ENCODE measurements at places on chromosomes 1 and 21.

DNA sequence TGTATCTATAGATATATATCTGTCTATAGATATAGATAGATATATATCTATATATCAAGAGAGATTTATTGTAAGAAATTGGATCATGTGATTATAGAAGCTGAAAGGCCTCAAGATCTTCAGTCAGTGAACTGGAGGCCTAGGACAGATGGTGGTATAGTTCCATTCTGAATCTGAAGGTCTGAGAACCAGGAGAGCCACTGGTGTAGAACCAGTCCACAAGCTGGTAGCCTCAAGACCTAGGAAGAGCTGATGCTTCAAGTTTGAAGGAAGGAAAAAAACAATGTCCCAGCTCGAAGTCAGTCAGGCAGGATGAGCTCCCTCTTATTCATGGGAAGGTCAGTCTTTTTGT is 213.2 kb upstream of the JUN start:
- no peaks in the 10 kb centered on the region for H3K27me3 ChIP-seq
- no peak overlapping the region for H3K4me3 ChIP-seq
- DNase-seq: no peak
- H3K27ac ChIP-seq: no peak overlapping the region
- H3K4me1 ChIP-seq: no peaks in the 10 kb centered on the region

DNA sequence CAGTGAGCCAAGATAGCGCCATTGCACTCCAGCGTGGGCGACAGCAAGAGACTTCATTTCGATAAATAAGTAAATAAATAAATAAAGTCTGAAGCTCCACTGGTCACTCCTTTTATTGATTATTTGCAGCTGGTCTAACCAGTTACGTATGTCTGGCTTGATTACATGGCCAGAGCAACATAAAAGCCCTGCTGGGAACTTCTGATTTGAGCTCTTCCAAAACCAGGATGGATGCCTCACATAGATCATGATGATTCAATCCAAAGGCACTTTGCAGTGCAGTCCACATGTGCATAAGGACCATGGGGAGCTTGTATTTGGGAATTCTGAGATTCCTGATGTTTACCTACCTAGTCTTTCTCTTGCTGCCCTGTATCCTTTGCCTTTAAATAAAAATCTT is 24.0 kb downstream of the NSUN4 start:
- H3K4me1 ChIP-seq: no peaks in the 10 kb centered on the region
- H3K27ac ChIP-seq: no peak overlapping the region
- no peak for DNase-seq
- peaks cover 16% of the 10 kb centered on the region for H3K36me3 ChIP-seq
- no peaks in the 10 kb centered on the region for H3K27me3 ChIP-seq

DNA sequence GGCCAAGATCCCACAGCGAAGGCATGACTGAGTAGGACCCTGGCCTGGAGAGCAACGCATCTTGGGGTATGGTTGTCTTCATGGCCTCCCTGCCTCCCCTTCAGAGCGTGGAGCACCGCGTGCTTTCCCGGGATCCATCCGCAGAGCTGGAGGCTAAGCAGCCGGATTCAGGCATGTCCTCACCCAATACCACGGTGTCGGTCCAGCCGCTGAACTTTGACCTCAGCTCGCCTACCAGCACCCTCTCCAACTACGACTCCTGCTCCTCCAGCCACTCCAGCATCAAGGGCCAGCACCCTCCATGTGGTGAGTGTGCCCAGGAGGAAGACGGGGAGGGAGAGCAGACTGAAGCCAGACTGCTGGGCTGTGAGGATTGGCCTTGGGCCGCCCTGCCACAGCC is 19.8 kb downstream of the ESPN start:
- no peak overlapping the region for H3K27ac ChIP-seq
- peaks cover 19% of the 10 kb centered on the region for H3K27me3 ChIP-seq
- H3K4me1 ChIP-seq: peaks cover 11% of the 10 kb centered on the region
- no peaks in the 10 kb centered on the region for H3K36me3 ChIP-seq

DNA sequence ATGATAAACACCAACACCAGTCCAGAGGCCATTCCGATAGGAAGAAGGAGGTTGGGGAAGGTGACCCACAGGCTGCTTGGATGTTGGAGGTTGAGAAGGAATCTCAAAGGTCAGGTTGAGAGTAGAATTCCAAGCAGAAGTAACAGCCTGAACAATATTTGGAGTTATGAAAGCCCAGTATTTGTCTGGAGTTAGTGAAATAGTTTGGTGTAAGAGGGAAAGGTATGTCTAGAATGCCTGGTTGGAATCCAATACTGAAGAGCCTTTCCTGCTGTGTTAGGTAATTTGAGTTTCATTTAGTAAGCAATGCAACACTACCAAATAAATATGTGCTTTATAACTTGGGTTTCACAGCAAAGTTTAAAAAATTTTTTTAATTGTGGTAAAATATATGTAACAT is 70.5 kb upstream of the MCOLN3 start:
- no peaks in the 10 kb centered on the region for H3K4me1 ChIP-seq
- DNase-seq: no peak
- H3K36me3 ChIP-seq: no peaks in the 10 kb centered on the region
- no peak overlapping the region for H3K4me3 ChIP-seq
- H3K27me3 ChIP-seq: no peaks in the 10 kb centered on the region
- no peak overlapping the region for H3K27ac ChIP-seq

GRCh38 chr1:201346337-201346939 is 31.0 kb downstream of the TNNT2 start:
- no peak overlapping the region for H3K27ac ChIP-seq
- H3K4me1 ChIP-seq: no peaks in the 10 kb centered on the region
- no peak overlapping the region for H3K4me3 ChIP-seq
- no peaks in the 10 kb centered on the region for H3K36me3 ChIP-seq
- no peak for DNase-seq

DNA sequence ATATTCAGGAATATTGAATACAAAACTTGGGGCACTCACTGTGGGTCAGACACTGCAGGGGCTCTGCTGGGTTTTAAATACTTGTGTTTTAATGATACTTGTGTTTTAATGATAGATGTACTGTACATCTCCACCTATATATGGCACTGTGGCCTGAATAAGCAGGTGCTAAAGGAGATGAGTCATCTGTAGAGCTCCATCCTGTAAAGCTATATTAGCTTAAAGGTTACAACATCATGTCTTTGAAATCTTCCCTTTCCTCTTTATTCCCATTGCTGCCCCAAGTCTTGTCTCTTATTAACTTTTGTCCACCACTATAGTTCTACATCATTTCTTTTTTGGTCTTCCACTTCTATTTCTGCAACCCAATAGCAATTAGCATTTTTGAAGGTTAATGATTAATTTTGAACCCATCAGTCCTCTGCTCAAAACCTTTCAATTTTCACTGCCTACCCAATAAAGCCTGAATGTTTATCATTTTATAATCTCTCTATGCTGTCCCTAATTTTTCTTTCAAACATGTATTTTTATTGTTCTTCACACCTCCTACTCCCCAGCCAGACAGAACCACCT is 113.3 kb upstream of the PTGFR start:
- no peak overlapping the region for H3K27ac ChIP-seq
- H3K36me3 ChIP-seq: no peaks in the 10 kb centered on the region
- H3K4me1 ChIP-seq: no peaks in the 10 kb centered on the region
- H3K4me3 ChIP-seq: no peak overlapping the region
- no peaks in the 10 kb centered on the region for H3K27me3 ChIP-seq

- no peaks in the 10 kb centered on the region for H3K27me3 ChIP-seq
- no peaks in the 10 kb centered on the region for H3K36me3 ChIP-seq
- H3K27ac ChIP-seq: no peak overlapping the region
- H3K4me3 ChIP-seq: no peak overlapping the region
- H3K4me1 ChIP-seq: no peaks in the 10 kb centered on the region
- no peak for DNase-seq
Observed at GRCh38 chr1:220516014-220516721, 11.8 kb upstream of the MARK1 start.

DNA sequence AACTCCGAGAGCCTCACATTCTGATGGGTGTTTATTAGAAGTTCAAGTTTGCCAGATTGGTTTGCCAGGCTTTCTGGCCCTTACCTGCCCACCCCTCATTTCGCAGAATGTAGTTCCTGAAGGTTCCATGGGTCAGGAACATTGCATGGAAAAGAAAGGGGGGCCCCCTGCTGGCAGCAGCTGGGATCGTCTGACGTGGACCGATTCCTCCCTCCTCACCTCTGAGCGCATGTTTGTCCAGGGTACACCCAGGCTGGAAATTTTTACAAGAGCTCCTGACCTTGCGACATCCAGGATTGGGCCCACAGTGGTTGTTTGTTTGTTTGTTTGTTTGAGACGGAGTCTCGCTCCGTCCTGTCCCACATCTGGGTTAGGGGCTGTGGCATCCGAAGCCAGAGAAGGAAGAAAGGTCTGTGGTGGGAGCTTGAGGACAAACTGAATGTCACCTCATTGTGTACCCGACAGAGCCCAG is 126.0 kb upstream of the TMEM51 start:
- H3K4me1 ChIP-seq: no peaks in the 10 kb centered on the region
- no peak overlapping the region for H3K27ac ChIP-seq
- H3K36me3 ChIP-seq: no peaks in the 10 kb centered on the region

DNA sequence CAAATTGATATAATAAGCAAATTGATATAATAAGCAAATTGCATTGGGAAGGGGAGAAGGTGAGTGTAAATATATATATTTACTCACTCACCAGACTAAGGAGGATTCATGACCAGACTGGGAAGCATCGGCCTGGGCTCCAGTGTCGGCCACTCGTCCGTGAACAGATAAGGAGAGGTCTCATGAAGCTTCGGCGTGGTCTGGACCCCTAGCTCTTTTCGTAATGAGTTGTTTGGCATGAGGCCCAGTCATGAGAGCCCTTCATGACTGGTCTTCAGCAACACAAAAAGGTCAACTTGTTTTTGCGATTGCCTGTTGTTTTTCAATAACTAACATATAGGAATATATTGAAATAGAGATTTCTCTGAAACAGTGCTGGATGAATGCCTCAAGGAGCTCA is 222.9 kb upstream of the KCNK2 start:
- H3K4me1 ChIP-seq: no peaks in the 10 kb centered on the region
- no peak overlapping the region for H3K4me3 ChIP-seq
- H3K27ac ChIP-seq: no peak overlapping the region
- no peaks in the 10 kb centered on the region for H3K36me3 ChIP-seq

DNA sequence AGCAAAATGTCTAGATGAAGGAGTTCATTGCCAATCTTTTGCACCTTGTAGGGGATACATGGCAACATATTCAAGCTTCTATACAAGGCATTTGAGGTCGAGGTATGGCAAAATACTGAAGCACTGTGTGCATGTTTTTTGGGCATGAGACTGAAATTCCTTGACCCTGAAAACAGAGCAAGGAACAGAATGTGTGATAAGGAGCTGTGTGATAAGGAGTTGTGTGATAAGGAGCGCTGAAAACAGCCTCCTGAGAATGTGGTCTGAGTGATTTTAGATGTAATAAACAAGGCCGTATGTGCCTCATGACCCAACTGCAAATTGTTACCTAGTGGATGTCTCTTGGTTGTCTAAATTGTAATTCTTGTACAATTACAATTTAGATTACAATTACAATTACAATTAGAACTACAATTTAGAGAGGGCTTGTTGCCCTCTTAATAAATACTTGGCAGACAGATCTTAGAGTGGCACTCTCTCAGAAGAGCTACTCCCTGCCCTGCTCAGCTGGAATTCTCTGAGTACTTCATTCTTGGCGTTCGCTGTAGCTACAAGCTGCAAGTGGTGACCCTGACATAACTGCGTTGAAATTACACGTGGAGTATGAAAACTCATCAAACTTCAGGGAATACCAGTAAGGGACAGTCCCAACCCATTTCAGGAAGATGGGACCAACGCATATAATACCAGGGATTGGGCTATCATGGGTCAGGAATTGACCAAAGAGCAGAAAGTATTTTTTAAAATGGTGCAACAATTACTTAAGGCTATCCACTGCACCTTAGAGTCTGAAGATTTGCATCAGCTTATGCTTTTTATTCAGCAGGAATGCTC is 20.0 kb upstream of the ITLN1 start:
- no peak overlapping the region for H3K27ac ChIP-seq
- no peaks in the 10 kb centered on the region for H3K4me1 ChIP-seq
- no peak for DNase-seq

GRCh38 chr1:52191395-52191965 is 49.6 kb downstream of the ZFYVE9 start:
- no peaks in the 10 kb centered on the region for H3K36me3 ChIP-seq
- H3K4me3 ChIP-seq: no peak overlapping the region
- no peak for DNase-seq

DNA sequence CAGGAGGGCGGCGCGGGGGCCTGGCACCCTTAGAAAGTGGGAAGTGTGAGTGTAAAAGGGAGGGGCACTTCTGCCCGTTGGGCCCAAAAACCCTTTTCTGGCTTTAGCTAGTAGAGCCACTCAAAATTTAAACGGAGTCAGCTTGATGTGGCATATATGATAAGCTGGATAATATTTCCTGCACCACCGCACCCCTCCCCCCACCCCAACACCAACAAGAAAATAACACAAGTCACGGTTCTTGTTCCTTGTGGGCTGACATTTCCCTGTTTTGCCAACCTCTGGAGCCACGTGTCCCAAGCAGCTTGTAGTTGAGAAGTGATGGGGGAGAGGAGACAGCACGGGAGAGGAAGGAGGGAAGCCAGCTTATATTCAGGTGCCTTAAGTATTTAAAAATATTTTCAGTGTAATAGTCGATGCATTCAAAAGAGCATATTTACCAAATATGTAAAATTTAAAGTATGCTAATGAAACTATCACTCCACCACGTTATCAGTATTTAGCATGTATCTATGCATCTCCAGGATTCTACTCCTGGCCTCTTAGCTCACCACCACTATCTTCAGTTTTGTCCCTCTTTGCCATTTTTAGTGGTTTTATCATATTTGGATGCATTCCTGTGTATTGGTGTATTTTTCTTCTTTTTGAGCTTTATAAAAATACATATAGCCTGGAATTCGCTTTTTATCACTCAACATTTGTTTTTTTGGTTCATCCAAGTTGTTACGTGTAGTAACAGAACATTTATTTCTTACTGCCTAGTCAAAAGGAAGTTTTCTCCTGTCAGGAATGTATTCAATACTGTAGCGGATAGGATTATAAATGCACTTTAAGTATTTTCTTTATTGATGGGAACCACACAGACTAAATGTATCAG is 773 bp upstream of the DDX59 start:
- H3K27ac ChIP-seq: peak overlapping the region; percentile 93
- H3K4me3 ChIP-seq: peak overlapping the region; percentile 95
- no peaks in the 10 kb centered on the region for H3K27me3 ChIP-seq
- no peaks in the 10 kb centered on the region for H3K36me3 ChIP-seq
- no peak for DNase-seq

- H3K27me3 ChIP-seq: no peaks in the 10 kb centered on the region
- H3K27ac ChIP-seq: no peak overlapping the region
- no peak for DNase-seq
- H3K36me3 ChIP-seq: no peaks in the 10 kb centered on the region
- H3K4me3 ChIP-seq: no peak overlapping the region
Observed at GRCh38 chr1:48967318-48967717, 190.6 kb upstream of the BEND5 start.

GRCh38 chr1:188128761-188129160 is 1300.0 kb downstream of the PLA2G4A start:
- no peak overlapping the region for H3K27ac ChIP-seq
- no peaks in the 10 kb centered on the region for H3K4me1 ChIP-seq
- no peak overlapping the region for H3K4me3 ChIP-seq
- H3K36me3 ChIP-seq: no peaks in the 10 kb centered on the region
- H3K27me3 ChIP-seq: no peaks in the 10 kb centered on the region
- DNase-seq: no peak

- H3K36me3 ChIP-seq: peaks cover 28% of the 10 kb centered on the region
- no peak for DNase-seq
- no peak overlapping the region for H3K27ac ChIP-seq
- H3K4me1 ChIP-seq: peaks cover 39% of the 10 kb centered on the region
- no peaks in the 10 kb centered on the region for H3K27me3 ChIP-seq
Observed at GRCh38 chr1:167429612-167430011, 88.7 kb downstream of the CD247 start.

Data from CD8-positive, alpha-beta memory T cell (primary cell).